ENCODE measurements at places on chromosomes 1 and 21.

DNA sequence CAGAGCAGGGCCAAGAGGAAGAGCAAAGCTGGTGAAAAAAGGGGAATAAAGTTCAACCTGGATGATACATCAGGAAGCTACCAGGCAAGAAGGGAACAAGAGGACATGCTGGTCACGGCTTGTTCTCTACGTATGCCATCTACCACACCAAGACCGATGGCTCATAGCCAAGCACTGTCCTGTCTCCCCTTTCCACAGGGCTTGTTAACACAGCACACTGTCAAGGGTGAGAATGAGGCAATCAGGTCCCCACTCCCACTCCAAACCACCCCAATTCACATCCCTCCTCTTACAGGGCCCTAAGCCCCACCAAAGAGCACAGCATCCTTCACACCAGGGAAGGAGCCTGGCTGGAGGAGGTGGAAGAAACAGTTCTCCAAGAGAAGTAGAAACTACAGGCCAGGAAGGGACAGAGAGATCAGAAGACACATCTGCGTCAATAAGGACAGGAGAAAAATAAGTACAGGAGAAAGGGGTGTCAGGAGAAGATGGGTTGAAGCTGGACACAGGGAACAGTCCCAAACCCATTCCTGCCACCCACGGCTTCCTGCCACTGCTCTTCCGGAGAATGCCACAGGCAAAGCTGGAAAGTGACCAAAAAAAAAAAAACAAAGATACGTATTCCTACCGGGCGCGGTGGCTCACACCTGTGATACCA lies 923 bp upstream of the SHC1 start:
- no peak for DNase-seq

DNA sequence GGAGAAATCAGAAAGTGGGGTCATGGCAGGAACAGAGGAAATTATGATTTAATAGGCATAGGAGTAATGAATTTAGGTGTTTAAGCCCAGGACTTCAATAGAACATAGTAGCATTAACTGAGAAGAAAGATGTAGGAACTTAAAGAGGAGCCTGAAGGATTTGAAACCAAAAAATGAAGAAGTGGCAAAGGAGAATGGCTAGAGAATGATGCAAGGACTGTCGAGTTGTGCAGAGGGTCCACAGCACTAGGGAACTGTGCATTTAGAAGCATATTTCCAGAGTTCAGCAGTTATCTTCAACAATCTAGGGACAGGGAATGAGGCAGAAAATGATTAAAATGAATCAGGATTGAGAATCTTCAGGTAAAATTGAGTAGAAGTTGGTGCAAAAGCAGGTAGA lies 328.1 kb upstream of the LYPLAL1 start:
- DNase-seq = no peak

DNA sequence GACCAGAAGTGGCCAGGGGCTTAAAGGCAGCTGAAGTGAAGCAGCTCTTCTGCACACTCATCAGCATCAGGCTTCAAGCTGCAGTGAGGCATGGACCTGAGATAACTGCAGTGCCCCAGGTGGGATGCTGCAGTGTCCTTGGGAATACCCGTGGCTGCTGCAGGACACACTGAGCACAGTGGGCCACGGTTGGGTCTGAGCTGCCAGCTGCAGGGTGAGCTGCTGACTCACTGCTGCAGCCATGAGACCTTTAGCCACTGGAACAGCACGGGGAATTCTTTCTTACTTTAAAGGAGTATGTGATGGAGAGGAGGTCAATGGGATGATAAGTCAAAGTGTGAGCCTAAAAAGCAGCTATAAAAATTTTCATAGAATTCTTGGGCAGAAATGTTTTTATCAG lies 102.1 kb downstream of the XCL2 start:
- DNase-seq = no peak

GRCh38 chr1:54378157-54378873 lies 27.9 kb downstream of the SSBP3 start:
- DNase-seq = no peak

DNA sequence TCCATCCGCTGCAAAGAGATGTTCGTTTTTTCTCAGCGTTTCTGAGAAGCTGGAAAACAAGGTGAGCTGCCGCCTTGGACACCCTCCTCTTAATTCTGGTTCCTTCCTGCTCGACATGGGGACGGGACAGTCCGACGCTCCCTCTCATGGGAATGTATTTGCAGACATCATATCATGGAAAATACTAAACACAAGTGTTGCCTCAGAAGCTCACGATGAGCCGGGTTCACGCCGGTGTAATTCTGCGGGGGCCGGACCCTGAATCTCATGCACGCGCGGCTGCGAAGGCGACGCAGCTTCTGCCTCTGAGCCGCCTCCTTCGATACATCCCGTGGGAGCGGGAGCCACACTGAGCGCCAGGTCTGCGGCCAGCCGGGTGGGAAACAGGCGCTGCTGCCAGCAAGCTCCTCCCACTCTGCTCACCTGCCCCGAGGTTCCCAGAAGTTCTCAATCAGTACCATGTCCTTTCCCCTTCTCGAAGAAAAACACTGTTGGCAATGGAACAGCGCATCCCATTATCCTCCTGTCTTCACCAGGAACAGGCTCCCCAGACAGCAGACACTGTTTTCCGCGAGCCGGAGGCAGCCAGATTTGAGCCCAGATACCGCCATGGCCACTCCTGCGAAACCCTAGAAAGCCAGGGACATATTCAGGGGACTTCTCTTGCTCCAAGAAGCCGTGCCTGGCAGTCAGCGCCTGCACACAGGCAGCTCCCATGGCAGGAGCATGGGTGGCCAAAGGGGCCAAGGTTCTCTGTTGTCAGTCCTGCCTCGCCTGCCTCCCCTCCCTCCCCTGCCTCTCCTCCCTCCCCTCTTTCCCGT lies 98.0 kb downstream of the WDR4 start:
- no peak for DNase-seq

GRCh38 chr1:152189657-152190442 lies 30.8 kb upstream of the RPTN start:
- DNase-seq = no peak

DNA sequence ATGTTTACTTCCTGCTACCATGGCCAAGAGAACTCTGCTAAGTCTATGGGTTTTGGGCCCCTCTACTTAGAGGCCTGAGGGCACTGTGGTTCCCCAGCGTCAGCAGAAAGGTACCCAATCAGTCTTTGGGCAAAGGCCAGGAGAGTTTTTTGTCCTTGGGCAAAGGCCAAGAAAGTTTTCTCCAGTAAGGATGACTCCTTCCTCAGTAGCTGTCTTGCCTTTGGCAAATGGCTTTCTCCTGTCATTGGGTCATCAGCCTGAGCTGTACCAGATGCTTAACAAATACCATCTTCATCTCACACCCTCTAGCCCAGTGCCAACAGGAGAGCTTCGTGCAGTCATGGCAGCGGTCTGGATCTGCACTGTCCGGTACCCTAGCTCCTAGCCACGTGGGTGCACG lies 199.3 kb upstream of the TMEM51 start:
- no peak for DNase-seq
